ENCODE measurements at places on chromosomes 3 and 15.

DNA sequence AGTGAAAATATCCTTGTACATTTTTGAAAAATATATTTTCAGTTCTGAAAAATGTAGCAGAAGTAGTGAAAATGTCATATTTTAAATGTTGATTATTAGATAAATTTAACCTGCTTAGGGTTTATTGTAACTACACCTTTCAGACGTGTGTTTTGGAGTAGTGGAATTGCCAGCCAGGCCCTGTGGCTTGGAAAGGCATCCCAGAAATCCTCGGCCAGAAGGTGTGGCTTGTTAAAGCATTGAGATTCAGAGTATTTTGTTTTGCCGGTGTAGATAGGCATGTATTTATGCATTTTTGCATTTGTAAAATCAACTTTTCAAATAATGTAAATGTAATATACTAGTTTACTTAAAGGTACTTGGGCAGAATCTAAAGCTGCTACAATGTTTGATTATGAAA lies 7.0 kb downstream of the EBLN2 start:
- H3K4me1 ChIP-seq = peaks cover 15% of the 10 kb centered on the region
- no peak overlapping the region for H3K27ac ChIP-seq
- no peak for DNase-seq
- H3K4me3 ChIP-seq = no peak overlapping the region
- no peaks in the 10 kb centered on the region for H3K27me3 ChIP-seq
- H3K36me3 ChIP-seq = no peaks in the 10 kb centered on the region

GRCh38 chr3:186930641-186931531 lies 560 bp downstream of the ST6GAL1 start:
- peak; percentile 54 for DNase-seq
- H3K4me3 ChIP-seq = peak overlapping the region; percentile 97

GRCh38 chr15:70329179-70329578 lies 231.5 kb upstream of the TLE3 start:
- H3K27me3 ChIP-seq = no peaks in the 10 kb centered on the region
- no peak overlapping the region for H3K4me3 ChIP-seq
- peaks cover 2% of the 10 kb centered on the region for H3K36me3 ChIP-seq

GRCh38 chr3:110774496-110775265 lies 296.9 kb upstream of the NECTIN3 start:
- no peaks in the 10 kb centered on the region for H3K4me1 ChIP-seq
- no peak overlapping the region for H3K27ac ChIP-seq
- H3K27me3 ChIP-seq = no peaks in the 10 kb centered on the region
- DNase-seq = no peak

DNA sequence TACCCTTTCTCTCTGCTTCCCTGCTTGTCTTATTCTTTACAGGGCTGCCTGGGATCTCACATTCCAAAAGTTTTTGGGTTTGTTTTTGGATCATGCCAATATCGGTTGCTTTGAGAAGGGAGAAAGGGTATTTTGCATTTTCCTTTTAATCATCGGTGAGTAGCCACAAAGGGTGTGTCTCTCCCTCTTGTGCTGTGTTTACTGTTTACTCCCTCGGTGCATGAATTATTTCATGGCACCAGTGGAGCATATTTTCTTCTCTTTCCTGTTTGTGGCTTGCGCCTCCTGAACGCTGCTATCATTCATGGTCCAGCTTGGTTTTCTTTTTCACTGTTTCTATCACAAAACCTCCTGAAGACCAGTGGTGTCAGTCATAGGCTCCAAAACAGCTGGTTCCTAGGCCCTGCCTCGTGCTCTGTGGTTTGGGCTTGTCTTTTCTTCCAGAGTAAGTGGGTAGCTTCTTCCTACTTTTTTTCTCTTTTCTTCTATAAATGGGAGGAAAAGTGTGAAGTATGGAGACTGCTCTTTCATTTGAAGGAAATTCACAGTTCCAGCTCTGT lies 54.9 kb downstream of the IGF1R start:
- H3K36me3 ChIP-seq = peaks cover 2% of the 10 kb centered on the region
- DNase-seq = no peak
- peaks cover 31% of the 10 kb centered on the region for H3K4me1 ChIP-seq
- peaks cover 4% of the 10 kb centered on the region for H3K27me3 ChIP-seq
- H3K4me3 ChIP-seq = peak overlapping the region; percentile 33

DNA sequence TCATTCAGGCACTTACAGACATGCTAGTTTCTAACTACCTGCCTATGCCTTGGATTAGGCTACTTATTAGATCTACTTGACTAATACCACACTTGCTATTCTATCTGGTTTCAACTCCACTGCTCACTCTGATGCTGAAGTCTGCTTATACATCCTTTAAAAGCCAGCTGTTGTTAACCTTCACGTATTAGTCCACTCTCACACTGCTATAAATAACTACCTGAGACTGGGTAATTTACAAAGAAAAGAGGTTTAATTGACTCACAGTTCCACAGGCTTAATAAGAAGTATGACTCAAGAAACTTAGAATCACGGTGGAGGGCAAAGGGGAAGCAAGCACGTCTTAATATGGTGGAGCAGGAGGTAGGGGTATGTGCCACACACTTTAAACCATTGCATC lies 47.7 kb upstream of the ANKRD28 start:
- DNase-seq = no peak
- H3K27me3 ChIP-seq = no peaks in the 10 kb centered on the region
- no peak overlapping the region for H3K27ac ChIP-seq
- peaks cover 5% of the 10 kb centered on the region for H3K36me3 ChIP-seq

GRCh38 chr15:94731286-94731685 lies 499.9 kb downstream of the MCTP2 start:
- no peak overlapping the region for H3K4me3 ChIP-seq
- DNase-seq = no peak
- no peaks in the 10 kb centered on the region for H3K36me3 ChIP-seq
- no peaks in the 10 kb centered on the region for H3K4me1 ChIP-seq

- H3K4me3 ChIP-seq = no peak overlapping the region
- peaks cover 26% of the 10 kb centered on the region for H3K27me3 ChIP-seq
- H3K36me3 ChIP-seq = no peaks in the 10 kb centered on the region
- no peaks in the 10 kb centered on the region for H3K4me1 ChIP-seq
These were observed 182.5 kb downstream of the RAB11A start for GRCh38 chr15:66051833-66052232.

DNA sequence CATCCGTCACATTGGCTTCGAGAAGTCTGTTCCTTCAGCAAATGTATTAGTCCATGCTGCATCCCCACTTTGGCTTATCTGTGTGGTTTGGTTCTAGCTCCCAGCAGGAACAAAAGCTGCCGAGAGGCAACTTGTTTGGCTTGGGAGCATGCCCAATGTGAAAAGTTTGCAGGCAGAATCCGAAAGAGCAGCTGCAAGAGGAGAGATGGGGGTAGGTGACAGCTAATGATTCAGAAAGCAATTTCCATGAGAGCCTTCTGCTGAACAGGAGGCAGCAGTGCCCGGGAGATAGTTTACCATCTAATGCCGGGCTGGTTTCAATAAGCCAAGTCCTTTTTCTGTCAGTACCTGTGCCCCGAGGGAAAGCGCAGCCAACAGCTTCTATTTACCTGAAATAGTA lies 60.2 kb downstream of the GRM7 start:
- H3K4me1 ChIP-seq = no peaks in the 10 kb centered on the region
- H3K27me3 ChIP-seq = no peaks in the 10 kb centered on the region
- no peak overlapping the region for H3K27ac ChIP-seq
- no peak overlapping the region for H3K4me3 ChIP-seq

DNA sequence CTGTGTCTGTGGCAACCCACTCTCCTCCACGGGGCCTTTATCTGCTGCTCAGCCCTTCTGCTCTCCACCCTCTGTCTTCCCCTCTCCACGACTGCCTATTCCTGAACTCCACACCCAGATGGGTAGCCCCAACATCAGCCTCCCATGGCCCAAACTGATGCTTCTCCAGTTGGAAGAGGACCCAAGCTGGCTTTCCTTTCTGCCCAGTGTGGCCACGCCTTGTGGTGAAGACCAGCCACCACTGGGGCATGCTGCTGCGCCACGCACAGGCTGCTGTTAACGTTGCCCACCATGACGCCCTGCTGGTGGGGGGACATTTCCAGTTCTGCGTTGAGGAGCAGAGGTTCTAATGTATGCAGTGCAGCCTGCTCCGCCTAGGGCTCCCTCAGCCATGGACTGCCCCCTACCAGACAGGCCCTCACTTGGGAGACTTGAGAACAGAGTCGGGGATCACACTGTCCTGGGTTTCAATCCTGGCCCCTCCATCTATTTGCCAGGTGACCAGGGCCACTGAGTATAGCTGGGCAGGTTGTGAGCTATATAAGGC lies 26.9 kb downstream of the CFAP100 start:
- H3K36me3 ChIP-seq = no peaks in the 10 kb centered on the region
- H3K27me3 ChIP-seq = peaks cover 6% of the 10 kb centered on the region
- H3K4me1 ChIP-seq = no peaks in the 10 kb centered on the region
- no peak overlapping the region for H3K4me3 ChIP-seq
- H3K27ac ChIP-seq = peak overlapping the region; percentile 61

DNA sequence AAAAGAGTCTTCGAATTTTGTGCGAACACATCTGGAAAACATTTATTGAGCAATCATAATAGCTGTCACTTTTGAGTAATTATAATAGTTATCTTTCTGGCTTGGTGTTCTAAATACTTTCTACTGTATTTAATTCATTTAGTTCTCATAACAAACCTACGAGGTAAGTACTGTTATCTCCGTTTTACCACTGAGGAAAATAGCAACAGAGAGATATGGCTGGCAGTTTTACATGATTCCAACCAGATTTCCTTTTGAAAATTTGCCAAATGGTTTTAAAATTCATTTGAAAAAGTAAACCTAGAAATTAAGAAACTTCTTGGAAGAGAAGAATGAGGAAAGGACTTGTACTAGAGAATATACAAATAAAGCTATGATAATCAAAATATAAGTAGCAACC lies 37.3 kb upstream of the MGA start:
- H3K4me1 ChIP-seq = peaks cover 8% of the 10 kb centered on the region
- H3K36me3 ChIP-seq = no peaks in the 10 kb centered on the region
- H3K27me3 ChIP-seq = no peaks in the 10 kb centered on the region
- no peak overlapping the region for H3K4me3 ChIP-seq

DNA sequence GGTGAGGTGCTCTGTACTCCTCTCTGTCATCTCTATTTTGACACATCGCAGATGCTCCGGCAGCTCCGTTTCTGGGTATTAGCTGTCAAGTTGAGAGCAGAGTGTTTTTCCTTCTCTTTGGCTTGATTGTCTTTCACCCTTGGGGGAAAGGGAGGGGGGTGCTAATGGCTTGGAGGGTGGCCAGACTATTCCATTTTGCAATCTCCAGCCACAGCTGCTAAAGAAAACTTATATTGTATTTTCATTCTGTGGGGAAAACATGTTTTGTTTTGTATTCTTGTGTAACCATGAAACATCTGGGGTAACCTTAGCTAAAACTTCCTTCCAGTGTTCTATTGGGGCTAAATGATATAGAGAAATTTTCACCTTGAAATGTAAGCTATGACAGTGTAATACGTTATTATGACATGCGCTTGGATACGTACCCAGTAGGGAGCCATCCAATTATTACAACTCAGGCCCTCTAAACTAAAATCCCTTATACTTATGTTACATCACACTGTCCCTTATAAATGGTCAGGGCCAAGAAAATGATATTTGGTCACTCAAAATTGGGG lies 14.0 kb upstream of the LARP6 start:
- H3K4me1 ChIP-seq = no peaks in the 10 kb centered on the region
- H3K27me3 ChIP-seq = peaks cover 18% of the 10 kb centered on the region
- peaks cover 2% of the 10 kb centered on the region for H3K36me3 ChIP-seq
- no peak overlapping the region for H3K27ac ChIP-seq

DNA sequence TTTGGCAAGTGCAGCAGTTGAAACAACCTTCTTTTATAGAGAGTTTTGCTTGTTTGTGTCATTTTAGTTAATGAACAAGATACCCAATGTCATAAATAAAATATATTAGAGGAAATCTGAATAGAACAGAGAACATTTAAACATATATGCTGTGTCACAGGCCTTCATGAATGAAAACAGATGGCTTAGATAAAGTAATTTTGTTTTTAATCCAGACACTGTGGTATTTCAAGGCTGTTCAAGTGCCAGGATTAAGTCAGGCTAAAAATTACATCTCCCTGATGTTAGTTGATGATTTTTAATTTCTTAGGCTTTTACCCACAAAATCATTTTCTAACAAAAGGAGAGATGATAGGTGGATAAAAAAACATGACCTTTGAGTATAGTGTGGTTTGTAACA lies 4.9 kb upstream of the ACKR4 start:
- peaks cover 18% of the 10 kb centered on the region for H3K36me3 ChIP-seq
- H3K4me1 ChIP-seq = peaks cover 2% of the 10 kb centered on the region
- no peaks in the 10 kb centered on the region for H3K27me3 ChIP-seq
- no peak overlapping the region for H3K27ac ChIP-seq
- no peak overlapping the region for H3K4me3 ChIP-seq
- DNase-seq = no peak

DNA sequence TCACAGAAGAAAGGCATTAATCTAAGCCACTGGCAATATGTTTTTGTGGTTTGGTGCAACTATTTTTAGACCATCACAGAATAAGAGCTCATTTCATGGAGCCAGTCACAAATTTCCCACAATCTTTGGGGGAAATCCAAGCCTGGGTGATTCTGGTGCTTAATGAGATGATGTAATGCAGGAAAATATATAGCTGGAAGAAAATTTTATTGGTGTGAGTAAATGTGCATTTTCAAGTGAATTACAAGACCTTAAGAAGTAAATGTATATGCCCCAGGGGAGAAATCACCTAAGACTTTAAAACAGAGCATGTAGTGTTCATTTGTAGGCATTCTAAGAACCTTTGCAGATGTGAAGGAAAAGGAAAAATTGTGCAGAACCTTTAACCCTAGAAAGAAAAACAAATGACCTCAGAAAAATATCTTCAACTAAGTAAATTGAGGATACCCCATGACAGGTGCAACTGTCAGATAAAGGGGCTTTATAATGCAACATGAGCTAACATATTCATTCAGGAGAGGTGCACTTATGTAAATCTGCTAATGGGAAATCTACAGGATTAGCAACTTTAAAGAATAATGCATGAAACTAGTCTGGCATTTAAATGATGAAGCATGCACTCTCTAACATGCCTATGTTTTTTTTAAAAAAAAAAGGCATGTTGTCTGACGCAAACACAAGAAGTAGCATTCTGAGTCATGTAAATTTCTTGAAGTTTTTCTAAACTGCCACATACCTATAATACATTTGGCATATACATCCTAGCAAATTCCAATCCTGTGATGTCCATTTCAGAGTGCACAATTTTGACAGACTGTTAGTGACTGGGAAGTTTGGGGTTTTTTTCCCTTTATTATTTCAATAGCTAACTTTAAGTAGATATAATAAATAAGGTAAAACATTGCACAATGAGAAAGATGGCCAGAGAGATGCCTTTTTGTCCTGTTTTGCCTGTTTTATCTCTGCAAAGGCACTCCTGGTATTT lies 105.1 kb downstream of the MEX3B start:
- H3K27ac ChIP-seq = no peak overlapping the region
- no peaks in the 10 kb centered on the region for H3K4me1 ChIP-seq
- H3K4me3 ChIP-seq = no peak overlapping the region
- no peak for DNase-seq

- H3K27me3 ChIP-seq = peaks cover 7% of the 10 kb centered on the region
- peak overlapping the region; percentile 95 for H3K4me3 ChIP-seq
- peaks cover 5% of the 10 kb centered on the region for H3K36me3 ChIP-seq
- peak overlapping the region; percentile 96 for H3K27ac ChIP-seq
- DNase-seq = no peak
- H3K4me1 ChIP-seq = peaks cover 53% of the 10 kb centered on the region
These were observed 2.3 kb downstream of the ITPR1 start for GRCh38 chr3:4495294-4496086.
